ENCODE measurements at places on chromosomes 7 and 10.

DNA sequence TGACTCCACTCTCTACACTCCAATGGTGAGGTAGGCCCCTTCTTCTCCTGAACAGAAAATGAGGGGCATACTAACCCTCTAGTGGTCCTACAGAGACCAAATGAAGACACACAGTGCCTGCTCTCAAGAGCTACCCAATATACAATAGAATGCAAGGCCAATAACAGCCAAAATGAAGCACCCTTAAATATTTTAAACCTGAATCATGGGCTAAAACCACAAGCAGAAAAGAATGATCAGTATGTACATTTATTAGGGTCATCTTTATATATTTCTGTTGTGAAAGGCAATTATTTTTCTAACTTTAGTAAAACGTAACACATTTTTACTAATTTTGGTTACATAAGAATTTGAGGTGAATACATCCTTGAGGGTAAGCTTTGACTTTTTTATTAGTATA lies 49.9 kb upstream of the COL1A2 start:
- no peak for DNase-seq

GRCh38 chr7:139078399-139078798 lies 31.1 kb downstream of the ZC3HAV1 start:
- no peak for DNase-seq

DNA sequence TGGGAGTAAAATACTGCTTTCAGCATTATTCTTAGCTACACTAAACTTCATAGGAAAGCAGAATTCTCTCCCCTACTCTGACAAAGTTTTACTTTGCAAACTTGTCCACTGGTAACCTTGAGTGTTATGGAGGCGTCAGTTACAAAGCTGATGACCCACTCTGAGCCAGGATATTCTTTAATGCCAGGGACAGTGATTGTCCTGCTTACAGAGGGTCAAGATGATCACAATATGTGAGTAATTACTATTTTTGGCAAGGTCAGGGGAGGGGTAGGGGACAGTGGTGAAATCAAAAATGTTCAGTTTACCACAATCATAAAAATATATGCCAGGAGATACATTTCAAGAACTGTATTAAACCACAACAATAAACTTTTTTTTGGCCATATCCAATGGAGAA lies 520.6 kb downstream of the SUGCT start:
- no peak for DNase-seq

DNA sequence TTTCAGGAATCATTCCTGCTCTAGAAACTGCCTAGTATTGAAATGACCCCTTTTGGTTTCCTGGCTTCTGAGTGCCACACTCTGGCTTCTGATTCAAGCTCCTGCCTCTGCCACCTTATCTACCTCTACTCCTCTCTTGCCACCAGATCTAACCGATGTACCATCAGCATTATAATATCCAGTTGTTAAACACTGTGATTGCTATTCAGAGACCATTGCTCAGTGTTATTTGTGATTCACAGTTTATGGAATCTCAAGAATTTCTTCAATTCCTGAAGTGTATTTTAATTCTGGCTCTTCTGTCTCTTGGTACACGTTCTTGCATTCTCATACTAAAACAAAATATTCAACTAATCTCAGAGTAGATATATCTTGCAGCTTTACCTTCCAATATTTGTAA lies 88.7 kb downstream of the DYNC1I1 start:
- DNase-seq = no peak

- no peak for DNase-seq
These were observed 15.7 kb downstream of the DNAJB6 start for GRCh38 chr7:157352516-157352915.

DNA sequence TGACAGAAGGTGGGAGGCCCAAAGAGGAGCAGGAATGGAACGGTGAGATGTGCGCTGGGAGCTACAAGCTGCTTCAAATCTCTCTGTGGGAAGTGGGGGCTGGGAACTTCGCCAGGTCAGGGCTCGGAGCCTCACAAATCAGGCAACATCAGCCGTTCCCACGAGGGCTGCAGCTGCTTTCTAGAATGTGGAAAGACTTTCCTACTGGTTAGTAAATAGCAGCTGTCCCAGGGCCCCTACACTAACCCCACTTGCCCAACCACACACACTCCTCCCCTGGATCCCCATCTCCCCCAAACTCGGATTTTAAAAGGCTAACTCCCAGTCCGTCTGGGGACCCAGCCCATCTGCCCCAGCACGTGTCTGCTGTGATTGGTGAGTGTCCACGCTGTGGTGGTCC lies 40.6 kb upstream of the PITRM1 start:
- no peak for DNase-seq

- DNase-seq = no peak
These were observed 167.9 kb downstream of the CPEB3 start for GRCh38 chr10:92122941-92123450.
